ENCODE measurements at places on chromosomes 5 and 9. TPM values are rescaled to one million over a fixed set of nuclear protein-coding genes. Genes with fewer than 3 reads are reported as not detected.

DNA sequence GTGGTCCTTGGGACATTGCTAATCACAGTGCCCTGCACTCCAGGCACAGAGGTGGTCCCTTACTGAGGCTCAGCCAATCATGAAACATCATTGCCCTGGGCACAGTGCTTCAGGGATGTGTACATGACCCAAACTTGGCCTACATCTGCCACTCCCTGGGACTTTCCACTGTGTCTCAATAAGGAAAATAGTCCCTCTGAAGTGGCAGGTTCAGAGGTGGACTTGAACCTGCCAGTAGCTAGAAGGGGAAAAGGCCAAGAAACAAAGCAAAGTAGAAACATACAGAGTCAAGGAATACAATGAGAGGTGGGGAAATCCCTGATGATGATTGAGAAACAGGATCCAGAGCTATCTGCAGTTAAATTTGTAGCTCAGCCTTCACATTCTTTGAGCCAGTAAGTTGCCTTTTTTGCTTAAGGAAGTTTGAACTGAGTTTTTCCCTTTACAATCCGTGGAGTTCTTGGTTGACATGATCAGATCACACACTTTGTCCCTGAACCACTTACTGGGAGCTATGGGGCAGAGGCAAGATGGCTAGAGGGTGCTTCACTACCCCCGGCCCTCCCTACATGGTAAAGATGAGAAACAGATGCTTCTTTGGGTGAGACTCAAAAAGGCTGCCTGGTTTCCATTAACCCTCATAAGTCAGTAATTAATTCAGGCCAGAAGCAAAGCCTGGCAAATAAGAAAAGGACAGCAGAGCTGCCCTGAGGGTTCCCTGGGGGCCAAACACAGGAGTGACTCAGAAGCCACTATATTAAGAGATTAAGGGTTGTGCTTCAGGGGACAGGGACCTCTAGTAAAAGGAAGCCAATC lies 57.6 kb downstream of the SH3TC2 start:
- no peaks in the 10 kb centered on the region for H3K36me3 ChIP-seq
- no peak overlapping the region for H3K4me3 ChIP-seq
- no peaks in the 10 kb centered on the region for H3K4me1 ChIP-seq
- peaks cover 10% of the 10 kb centered on the region for H3K27me3 ChIP-seq
- no peak for DNase-seq
- no peak overlapping the region for H3K27ac ChIP-seq

GRCh38 chr5:35618781-35619180 lies 1.1 kb downstream of the SPEF2 start:
- no peak overlapping the region for H3K27ac ChIP-seq
- H3K4me1 ChIP-seq: peaks cover 17% of the 10 kb centered on the region
- H3K4me3 ChIP-seq: peak overlapping the region; percentile 86
- no peaks in the 10 kb centered on the region for H3K27me3 ChIP-seq

DNA sequence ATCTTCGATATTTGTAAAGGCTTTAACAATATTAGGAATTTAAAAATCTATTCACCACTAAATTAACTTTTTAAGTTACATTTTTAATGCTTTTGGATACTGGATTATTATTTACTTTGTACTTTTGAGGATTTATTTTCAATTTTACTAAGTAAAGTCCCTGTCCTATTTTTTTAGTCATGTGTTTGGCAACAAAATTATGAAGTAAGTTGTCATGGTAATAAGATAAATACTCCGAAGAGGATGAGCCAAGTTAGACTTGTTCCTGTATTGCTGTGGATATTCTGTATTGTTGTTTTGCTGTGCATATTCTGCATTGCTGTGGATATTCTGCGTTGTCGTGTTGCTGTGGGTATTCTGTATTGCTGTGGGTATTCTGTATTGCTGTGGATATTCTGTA lies 210.1 kb downstream of the MTRR start:
- DNase-seq: no peak
- no peak overlapping the region for H3K27ac ChIP-seq
- H3K36me3 ChIP-seq: no peaks in the 10 kb centered on the region
- H3K4me3 ChIP-seq: no peak overlapping the region

GRCh38 chr5:179422213-179422855 lies 77.1 kb upstream of the ADAMTS2 start:
- DNase-seq: no peak
- H3K27me3 ChIP-seq: peaks cover 7% of the 10 kb centered on the region
- no peak overlapping the region for H3K4me3 ChIP-seq
- H3K36me3 ChIP-seq: no peaks in the 10 kb centered on the region
- H3K27ac ChIP-seq: no peak overlapping the region

GRCh38 chr5:88727705-88728313 lies 155.2 kb downstream of the MEF2C start:
- H3K36me3 ChIP-seq: no peaks in the 10 kb centered on the region
- H3K27me3 ChIP-seq: peaks cover 16% of the 10 kb centered on the region
- DNase-seq: no peak
- H3K4me1 ChIP-seq: no peaks in the 10 kb centered on the region

- DNase-seq: no peak
- H3K27ac ChIP-seq: no peak overlapping the region
- H3K4me1 ChIP-seq: peaks cover 30% of the 10 kb centered on the region
- peak overlapping the region; percentile 87 for H3K4me3 ChIP-seq
These were observed 81.9 kb upstream of the FREM1 start for GRCh38 chr9:14992081-14992480.

- H3K27me3 ChIP-seq: peaks cover 16% of the 10 kb centered on the region
- H3K36me3 ChIP-seq: no peaks in the 10 kb centered on the region
- DNase-seq: no peak
- no peak overlapping the region for H3K27ac ChIP-seq
These were observed 11.1 kb upstream of the IFNA5 start for GRCh38 chr9:21316032-21316842.

GRCh38 chr9:8868632-8869031 lies 1069.1 kb upstream of the DMAC1 start:
- no peak overlapping the region for H3K4me3 ChIP-seq
- DNase-seq: no peak
- no peaks in the 10 kb centered on the region for H3K36me3 ChIP-seq
- H3K27ac ChIP-seq: no peak overlapping the region

GRCh38 chr9:95724253-95724991 lies 151.1 kb upstream of the ERCC6L2 start:
- peaks cover 28% of the 10 kb centered on the region for H3K36me3 ChIP-seq
- H3K27me3 ChIP-seq: peaks cover 18% of the 10 kb centered on the region
- H3K4me3 ChIP-seq: peak overlapping the region; percentile 66
- H3K27ac ChIP-seq: peak overlapping the region; percentile 72

GRCh38 chr9:35452481-35452880 lies 37.4 kb upstream of the RUSC2 start:
- H3K4me1 ChIP-seq: no peaks in the 10 kb centered on the region
- H3K27ac ChIP-seq: no peak overlapping the region

DNA sequence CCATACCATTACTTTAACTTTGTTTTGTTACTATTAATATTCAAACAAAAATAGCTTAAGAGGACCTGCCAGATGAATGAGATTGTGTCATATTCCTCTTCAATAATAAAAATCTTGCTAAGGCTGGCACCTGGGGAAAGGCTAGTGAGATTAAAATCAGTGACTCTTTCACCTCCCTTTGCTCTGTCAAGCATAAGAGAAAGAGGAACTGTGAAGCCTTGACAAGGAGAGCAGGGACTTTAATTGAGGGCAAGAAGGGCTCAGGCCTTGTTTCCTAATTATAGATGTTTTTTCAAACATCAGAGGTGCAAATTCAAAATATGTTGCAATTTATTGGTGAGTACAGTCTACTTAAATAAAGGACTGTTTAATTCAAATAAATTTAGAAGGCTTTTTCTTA lies 91.7 kb downstream of the SPATA31D1 start:
- H3K27ac ChIP-seq: no peak overlapping the region
- no peaks in the 10 kb centered on the region for H3K36me3 ChIP-seq
- DNase-seq: no peak
- no peak overlapping the region for H3K4me3 ChIP-seq
- no peaks in the 10 kb centered on the region for H3K27me3 ChIP-seq
- H3K4me1 ChIP-seq: no peaks in the 10 kb centered on the region

- no peak overlapping the region for H3K27ac ChIP-seq
- H3K4me1 ChIP-seq: no peaks in the 10 kb centered on the region
- H3K36me3 ChIP-seq: peaks cover 4% of the 10 kb centered on the region
- no peaks in the 10 kb centered on the region for H3K27me3 ChIP-seq
These were observed 42.5 kb upstream of the CFAP157 start for GRCh38 chr9:127664324-127664677.

DNA sequence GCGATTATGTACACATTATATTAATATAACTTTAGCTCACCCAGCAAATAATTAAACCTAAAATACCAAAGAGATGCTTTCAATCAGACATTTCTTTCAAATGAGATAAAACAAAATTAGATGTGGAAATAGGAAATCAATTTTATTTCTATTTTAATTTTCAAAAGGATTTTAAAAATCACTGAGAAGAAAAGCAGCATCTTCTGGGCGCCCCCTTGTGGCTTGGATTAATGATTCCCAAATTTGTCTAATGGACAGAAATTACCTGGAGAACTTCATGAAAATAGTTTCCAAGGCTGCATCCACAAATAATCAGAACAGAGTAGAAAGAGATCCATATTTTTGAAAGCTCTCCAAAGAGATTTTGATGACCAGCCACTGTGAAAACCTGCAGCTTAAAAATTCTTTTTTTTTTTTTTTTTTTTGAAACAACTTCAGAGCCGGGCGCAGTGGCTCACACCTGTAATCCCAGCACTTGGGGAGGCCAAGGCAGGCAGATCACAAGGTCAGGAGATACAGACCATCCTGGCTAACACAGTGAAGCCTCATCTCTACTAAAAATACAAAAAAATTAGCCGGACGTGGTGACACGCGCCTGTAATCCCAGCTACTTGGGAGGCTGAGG lies 50.9 kb upstream of the CEMIP2 start:
- H3K4me3 ChIP-seq: no peak overlapping the region
- H3K4me1 ChIP-seq: peaks cover 14% of the 10 kb centered on the region
- no peaks in the 10 kb centered on the region for H3K27me3 ChIP-seq
- H3K36me3 ChIP-seq: no peaks in the 10 kb centered on the region

DNA sequence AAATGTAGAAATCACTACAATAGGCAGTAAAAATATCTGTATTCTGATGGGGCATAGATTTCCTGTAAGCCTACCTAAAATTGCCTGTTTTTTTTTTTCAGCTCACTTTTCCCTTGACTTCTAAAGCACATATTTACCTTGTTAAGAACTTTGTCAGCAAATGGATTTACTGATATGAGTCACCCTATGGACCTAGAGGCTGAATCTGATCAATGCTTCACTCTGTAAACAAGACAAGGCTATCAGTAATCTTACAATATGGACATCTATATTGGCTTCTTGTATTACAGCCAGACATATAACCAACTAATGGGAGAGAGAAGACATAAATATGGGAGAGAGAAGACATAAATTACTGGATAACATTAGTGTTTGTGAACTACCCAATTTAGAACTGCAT lies 792.7 kb upstream of the CHD1 start:
- no peak for DNase-seq
- H3K27me3 ChIP-seq: no peaks in the 10 kb centered on the region
- H3K4me3 ChIP-seq: no peak overlapping the region
- no peaks in the 10 kb centered on the region for H3K4me1 ChIP-seq

GRCh38 chr5:180086816-180087399 lies 15.3 kb upstream of the RNF130 start:
- DNase-seq: no peak
- H3K27ac ChIP-seq: no peak overlapping the region
- H3K36me3 ChIP-seq: no peaks in the 10 kb centered on the region
- peaks cover 11% of the 10 kb centered on the region for H3K4me1 ChIP-seq
- H3K27me3 ChIP-seq: peaks cover 4% of the 10 kb centered on the region

DNA sequence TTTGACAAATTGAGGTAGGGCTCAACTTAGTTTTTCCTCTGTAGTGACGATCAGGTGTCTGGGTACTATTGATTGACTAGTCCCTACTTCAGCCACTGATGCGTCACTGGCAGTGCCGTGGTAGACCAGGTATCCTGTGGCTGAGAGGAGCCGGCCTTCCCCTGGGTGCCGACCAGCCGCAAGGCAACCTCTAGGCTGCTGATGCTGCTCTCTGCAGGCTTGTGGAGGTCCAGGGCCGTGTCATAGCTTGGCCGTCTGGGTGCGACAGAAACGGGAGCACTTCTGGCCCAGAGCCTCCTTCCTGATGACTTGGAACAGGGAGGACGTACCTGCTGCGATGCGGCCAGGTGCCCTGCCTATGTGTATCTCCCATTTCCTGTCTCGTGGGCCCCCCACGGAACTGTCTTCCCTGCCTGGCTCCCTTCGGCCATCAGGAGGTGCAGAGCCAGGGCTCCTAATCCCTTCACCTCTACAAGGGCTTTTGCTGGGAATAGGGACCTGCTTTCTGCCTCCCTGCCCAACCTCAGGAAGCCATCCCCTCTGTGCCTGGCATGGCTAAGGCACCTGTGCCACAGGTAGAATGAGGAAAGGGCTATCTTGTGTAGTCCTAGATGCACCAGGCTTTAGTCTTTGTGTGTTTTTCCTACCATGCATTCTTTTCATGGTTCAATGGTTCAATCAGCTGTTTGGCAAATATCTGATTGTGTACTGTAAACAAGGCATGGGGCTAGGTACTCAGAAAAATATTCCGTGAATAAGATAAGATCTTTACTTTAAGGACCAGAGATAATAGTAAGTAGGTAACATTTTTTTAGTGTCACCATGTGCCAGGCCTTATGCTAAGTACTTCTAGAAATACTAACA lies 44.6 kb downstream of the MVB12B start:
- peaks cover 22% of the 10 kb centered on the region for H3K36me3 ChIP-seq
- H3K27ac ChIP-seq: no peak overlapping the region
- DNase-seq: no peak
- peaks cover 28% of the 10 kb centered on the region for H3K4me1 ChIP-seq

DNA sequence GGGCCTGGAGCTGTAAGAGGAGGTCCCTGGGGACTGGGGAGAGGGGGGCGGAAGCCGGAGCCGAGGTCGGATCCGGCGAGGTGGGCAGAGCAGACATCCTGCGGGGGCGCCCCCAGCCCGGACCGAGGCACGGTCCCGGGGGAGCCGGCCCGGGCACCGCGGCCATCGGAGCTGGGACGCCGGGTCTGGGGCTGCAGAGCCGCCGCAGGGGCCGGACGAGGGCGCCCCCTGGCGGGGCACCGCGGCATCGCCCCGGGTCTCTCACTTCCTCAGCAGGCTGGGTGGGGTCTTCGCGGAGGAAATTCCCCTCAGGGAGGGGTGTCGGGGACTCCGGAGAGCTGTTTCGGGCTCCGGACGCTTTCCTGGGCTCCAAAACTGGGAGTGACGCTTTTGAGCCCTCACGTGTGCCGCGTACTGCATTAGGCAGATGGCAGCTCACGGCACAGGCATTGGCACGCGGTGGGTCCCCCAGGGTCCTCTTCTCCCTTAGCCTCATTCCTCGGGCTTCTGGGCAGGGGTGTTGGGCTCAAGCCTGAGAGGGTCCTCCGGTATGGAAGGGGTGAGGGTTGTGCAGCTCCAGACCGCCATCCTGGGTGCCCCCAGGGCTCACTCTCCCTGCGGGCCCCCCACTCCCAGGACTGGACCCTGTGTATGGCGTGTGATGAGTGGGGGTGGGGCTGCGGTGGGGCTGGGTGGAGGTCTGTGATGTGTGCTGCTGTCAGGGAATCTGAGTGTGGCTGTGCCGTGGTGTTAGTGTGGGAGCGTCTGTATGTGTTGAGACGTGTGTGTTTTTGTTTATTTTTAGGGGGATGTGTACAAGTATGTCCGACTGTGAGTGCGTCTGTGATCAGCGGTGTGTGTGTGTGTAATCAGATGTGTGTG lies 29.6 kb downstream of the LHX2 start:
- peak overlapping the region; percentile 35 for H3K4me3 ChIP-seq
- no peak overlapping the region for H3K27ac ChIP-seq
- no peaks in the 10 kb centered on the region for H3K36me3 ChIP-seq
- H3K4me1 ChIP-seq: peaks cover 7% of the 10 kb centered on the region

Gene CDH9
- not detected for total RNA-seq

Gene MRRF
- total RNA-seq: 29.0 TPM

Gene CKMT2
- not detected for total RNA-seq

Gene S1PR3
- total RNA-seq: 0.06 TPM

Gene COL15A1
- 0.20 TPM for total RNA-seq

Gene SPATA31D4
- total RNA-seq: not detected

Gene INSL6
- total RNA-seq: not detected

Gene ESM1
- total RNA-seq: 1.1 TPM
